ENCODE measurements at places on chromosomes 6 and 20. TPM values are rescaled to one million over a fixed set of nuclear protein-coding genes. Genes with fewer than 3 reads are reported as not detected.

The PARD6B gene
- 5.2 TPM for total RNA-seq

The BMP5 gene
- total RNA-seq = not detected

The ULBP2 gene
- 8.3 TPM for total RNA-seq

The ZNF831 gene
- not detected for total RNA-seq

The BTN1A1 gene
- total RNA-seq = not detected

The BPIFB2 gene
- total RNA-seq = not detected
